ENCODE measurements at places on chromosomes 2 and 18.

DNA sequence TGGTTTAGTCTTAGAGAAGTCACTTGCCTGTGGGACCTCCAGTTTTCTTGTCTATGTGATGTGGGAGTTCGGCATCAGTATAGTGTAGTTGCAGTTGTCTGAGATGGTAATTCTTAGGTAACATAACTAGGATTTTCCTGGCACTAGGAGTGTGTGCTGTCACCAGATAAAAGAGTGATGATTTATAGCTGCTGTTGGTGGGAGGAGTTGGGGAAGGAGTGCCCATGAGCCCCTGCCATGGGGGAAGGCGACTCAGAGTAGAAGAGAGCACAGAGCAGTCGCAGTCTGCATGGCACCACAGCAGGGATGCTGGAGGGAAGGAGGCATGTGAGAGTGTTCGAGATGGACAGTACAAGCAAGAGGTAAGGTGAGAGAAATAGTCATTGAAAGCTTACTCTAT lies 38.7 kb downstream of the ATP9B start:
- DNase-seq, result no peak

- DNase-seq, result no peak
Observed at GRCh38 chr18:49460976-49461601, 644 bp upstream of the DYM start.

GRCh38 chr2:9092383-9093282 lies 89.1 kb upstream of the MBOAT2 start:
- no peak for DNase-seq

DNA sequence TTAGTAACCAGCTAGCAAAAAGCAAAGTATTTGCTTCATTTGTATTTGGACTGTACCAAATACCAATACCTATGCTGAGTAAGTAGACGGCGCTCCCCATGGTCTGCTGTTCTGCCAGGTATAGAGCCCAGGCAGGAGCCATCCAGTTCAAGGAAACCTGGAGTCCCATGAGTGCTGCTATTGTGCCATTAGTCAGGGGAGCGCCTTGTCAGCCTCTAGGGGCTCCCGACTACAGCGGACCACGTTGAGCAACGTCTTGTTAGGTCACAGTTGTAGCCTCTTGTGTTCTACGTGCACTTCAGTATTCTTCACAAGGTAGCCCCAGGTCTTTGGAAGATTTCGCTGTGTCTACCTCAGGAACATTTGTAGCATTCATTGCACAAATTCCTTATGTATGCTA lies 21.6 kb upstream of the SLC9A2 start:
- DNase-seq, result no peak

GRCh38 chr2:23009545-23010149 lies 375.3 kb upstream of the KLHL29 start:
- no peak for DNase-seq

GRCh38 chr18:24014062-24014985 lies at the start of gene TTC39C:
Gene TTC39C, plus strand, starts transcription at chr18:24014754. Its CDS starts 118 bp downstream, at chr18:24014872.
- DNase-seq, result peak; percentile 73

- no peak for DNase-seq
Observed at GRCh38 chr2:45786030-45786835, 134.8 kb downstream of the PRKCE start.

- no peak for DNase-seq
Observed at GRCh38 chr2:72846171-72847095, 20.6 kb upstream of the EXOC6B start.

- no peak for DNase-seq
Observed at GRCh38 chr2:239930871-239931771, 94.0 kb downstream of the NDUFA10 start.

GRCh38 chr2:216549926-216550690 lies 51.5 kb downstream of the RPL37A start:
- DNase-seq, result no peak

GRCh38 chr2:105802587-105802986 lies 57.9 kb downstream of the NCK2 start:
- DNase-seq, result peak; percentile 43

GRCh38 chr2:25368660-25369059 lies 26.9 kb upstream of the DNMT3A start:
- no peak for DNase-seq

- DNase-seq, result no peak
Observed at GRCh38 chr2:236286873-236287545, 22.8 kb upstream of the ASB18 start.

GRCh38 chr2:236363711-236364277 lies 99.6 kb upstream of the ASB18 start:
- DNase-seq, result no peak

DNA sequence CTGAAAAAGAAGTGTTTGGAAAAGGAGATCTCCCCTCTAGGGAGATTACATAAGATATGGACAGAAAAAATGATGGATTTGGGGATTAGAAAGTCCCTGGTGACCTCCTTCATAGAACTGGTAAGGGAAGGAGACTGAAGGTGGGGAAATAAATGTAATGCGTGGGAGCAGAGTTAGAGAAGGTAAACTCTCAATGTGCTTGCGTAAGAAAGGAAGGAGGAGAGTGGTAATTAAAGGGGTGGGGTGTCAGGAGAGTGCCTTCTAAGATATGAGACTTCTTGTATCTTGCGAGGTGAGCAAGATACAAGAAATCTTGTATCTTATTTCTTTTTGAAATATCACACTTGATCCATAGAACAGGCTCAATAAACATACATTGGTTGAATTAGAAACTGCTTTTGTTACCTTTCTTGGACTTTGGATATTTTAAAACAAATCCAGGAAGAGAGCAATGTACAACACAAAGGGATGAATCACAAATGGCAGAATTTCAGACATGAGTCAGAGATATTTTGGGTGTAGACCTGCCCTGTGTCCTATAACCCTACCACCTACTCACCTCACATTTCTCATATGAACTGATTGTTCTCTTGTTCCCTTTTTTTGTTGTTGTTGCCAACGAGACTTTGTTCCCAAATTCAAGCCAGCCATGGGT lies 342.4 kb downstream of the INSIG2 start:
- DNase-seq, result no peak

GRCh38 chr18:23966909-23967308 lies 47.6 kb upstream of the TTC39C start:
- no peak for DNase-seq

GRCh38 chr2:175834477-175834876 lies 167.6 kb downstream of the LNPK start:
- no peak for DNase-seq

DNA sequence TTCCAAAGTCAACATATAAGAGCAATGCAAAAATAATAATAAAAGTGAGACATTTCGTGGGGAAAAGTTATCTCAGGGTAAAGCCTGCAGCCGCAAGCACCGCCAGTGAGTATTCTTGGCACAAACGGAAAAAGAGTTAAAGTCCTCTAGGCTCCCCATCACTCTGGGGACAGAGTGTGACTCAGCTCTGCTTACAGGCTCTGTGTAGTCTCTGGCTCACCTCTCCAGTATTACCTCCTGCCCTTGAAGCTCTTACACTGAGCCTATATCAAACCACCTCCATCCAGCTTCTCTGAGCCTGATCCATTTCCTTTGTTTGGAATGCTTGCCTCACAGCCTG lies 55.5 kb downstream of the MTHFD2 start:
- DNase-seq, result no peak

DNA sequence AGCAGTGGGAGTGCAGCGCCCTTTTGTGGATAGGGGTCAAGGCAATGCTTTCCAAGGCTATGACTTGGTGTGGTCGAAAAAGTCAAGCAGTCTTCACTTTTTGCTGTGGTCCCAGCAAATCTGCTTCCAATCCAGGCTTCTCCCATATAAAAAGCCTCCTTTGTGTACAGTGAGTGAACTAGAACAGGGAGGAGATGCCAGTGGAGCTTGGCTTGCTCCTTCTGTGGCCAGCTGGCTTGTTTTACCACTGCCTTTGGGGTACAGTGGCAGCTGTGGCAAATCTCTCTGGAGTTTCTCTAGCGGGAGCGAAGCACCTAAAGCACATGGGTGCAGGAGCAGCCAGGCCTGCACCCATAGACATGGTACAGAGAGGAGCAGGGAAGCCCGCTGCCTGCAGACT lies 103.5 kb downstream of the MSH2 start:
- no peak for DNase-seq

DNA sequence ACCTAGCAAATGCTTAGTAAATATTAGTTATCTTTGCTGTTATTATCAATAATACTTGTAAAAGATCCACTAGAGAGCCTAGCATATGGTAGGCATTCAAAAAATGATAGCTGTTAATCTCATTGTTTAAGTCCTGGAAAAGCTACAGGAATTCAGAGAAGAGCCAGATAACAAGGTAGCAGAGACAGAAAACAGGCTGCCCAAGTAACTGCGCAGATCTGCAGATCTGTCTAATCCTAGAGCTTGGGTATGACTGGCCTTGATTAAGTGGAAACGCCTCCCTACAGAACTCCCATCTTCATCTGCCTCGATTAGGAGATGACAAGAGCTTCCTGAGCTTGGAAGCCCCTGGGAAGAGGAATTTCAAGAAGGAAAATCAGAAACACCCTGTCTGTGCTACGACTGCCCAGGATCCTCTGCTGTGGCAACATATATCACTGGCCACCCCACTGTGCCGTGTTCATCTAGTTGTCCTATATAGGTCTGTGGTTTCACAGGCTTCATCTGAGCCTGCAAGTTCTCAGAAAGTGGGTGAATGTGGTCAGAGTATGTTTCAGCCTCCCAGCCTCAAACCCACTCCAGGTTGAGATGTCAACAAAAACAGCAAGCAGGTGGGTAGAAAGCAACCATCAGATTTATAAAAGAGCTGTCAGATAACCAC lies 151.5 kb upstream of the PKDCC start:
- DNase-seq, result no peak

DNA sequence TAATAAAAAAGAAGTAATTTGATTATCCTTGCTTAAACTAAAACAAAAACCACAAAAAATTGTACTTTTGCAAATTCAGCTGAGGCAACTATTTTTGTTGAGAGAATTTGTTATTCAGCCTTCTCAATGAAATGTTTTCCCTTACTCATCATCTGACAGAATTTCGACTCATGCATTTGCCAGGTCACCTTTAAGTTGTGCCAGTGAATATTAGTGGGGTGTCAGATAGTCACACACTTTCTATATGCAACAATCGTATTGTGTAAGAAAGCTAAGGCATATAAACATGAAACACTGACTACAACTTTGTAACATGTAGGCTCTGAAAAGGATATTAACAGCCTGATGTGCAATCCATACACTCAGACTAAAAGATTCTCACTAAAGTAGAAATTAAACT lies 1653.1 kb upstream of the SLC39A10 start:
- DNase-seq, result no peak

- no peak for DNase-seq
Observed at GRCh38 chr18:24793742-24794141, 333.3 kb downstream of the HRH4 start.

DNA sequence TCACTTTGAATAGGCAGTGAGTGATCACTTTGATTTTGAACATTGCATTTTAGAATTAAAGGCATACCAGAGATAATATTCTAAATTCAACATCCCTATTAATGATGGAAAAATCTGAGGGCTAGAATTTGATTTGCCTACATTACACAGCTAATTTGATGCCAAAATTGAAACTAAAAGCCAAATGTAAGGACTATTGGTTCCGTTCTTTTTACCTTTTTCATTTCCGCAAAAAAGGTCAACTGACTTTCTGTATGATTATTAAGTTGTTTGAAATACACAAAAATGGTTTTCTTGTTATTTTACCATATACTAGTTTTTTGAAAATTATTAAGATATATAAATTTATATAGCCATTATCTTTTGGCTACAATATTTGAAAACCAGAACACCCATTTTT lies 117.5 kb downstream of the SCN3A start:
- no peak for DNase-seq

- no peak for DNase-seq
Observed at GRCh38 chr2:168729455-168729854, 73.0 kb upstream of the NOSTRIN start.

GRCh38 chr2:197124639-197125390 lies 185.8 kb downstream of the ANKRD44 start:
- DNase-seq, result no peak

GRCh38 chr18:33830213-33830612 lies 252.2 kb downstream of the ASXL3 start:
- no peak for DNase-seq

DNA sequence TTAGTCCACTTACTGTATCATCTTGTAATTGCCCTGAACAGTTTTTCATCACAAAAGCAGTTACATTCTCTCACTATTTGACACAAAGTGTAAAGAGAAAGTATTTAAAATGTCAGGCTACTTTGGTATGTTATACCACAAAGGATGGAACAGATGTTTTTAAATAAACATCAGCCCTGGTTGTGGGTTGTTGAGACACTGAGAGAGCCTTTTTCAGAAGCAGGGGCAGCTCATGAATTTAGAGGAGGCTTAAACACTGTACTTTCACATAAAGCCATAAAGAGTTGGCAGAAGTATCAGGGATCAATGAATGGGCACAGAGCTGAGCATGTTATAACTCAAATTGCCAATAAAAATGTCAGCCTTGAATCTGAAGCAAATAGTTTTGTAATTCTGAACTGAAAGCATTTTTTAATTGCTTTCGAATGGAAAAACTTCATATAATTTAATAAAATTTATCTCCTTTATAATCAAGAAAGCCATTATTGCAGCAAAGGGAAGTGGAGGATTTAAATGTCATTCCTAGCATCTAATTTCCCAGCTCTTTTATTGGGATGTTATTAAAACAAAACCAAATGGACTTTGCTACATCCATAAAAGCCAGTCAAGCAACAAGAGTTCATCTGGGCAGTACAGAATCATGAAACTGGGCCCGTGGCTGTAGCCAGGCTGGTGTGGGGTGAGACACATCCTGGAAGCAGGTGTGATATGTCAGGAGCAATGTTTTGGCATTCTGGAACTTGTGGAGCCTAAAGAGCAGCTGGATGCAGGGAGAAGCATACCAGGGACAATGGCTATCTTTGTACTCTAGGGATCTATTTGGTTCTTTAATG lies 95.1 kb upstream of the NT5C1B start:
- no peak for DNase-seq

- no peak for DNase-seq
Observed at GRCh38 chr2:3377279-3377611, 373 bp downstream of the EIPR1 start.

- DNase-seq, result no peak
Observed at GRCh38 chr2:222451224-222451674, 26.9 kb downstream of the SGPP2 start.

- DNase-seq, result no peak
Observed at GRCh38 chr2:223054193-223054781, 2.3 kb downstream of the KCNE4 start.

DNA sequence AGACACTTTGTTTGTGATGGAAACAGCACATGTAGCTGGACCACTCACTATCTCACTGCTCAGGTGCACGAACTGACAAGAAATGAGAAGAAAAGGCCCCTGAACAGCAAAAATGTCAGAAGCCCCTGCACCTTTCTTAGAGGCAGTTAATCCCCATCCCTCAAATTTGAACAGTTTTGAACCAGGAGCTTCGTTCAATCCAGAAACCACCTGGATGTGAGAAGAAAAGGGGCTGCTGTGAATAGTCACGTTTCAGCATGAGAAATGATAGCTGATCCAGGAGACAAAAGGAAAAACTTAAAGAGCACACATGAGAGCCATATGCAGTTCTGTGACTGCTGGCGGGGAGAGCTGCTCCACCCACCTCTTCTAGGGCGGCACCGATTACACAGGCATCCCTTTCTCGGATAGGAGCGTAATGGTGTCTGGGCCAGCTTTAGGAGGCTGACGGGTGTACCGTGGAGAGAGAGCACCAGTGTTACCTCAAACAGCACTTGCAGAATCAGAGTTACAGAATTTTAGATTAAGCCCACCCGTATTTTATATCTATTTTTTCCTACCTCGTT lies 117.0 kb upstream of the EML6 start:
- DNase-seq, result no peak

Measured in activated CD4-positive, alpha-beta T cell treated with anti-CD3 and anti-CD28 coated beads for 1 hour (primary cell).